ENCODE measurements at places on chromosomes 6 and 20.

GRCh38 chr6:158762787-158763433 lies 56.3 kb downstream of the EZR start:
- DNase-seq = no peak

- no peak for DNase-seq
Measured at GRCh38 chr6:166567107-166567506, 19.4 kb downstream of the RAMACL start.

DNA sequence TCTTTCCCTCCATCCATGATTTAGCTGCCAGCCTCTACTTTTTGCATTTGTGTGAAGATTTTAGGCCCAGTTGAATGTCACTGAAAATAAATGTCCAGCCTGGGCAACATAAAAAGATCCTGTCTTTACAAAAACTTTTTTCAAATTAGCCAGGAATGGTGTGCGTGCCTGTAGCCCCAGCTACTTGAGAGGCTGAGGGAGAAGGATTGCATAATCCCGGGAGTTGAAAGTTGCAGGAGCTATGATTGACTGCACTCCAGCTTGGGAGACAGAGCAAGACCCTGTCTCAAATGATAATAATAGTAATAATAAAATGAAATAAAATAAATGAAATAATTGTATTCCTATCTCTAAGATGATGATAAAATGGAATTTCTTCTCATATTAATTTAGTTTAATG lies 5.0 kb upstream of the GFOD1 start:
- DNase-seq = no peak

- DNase-seq = no peak
Measured at GRCh38 chr6:28315628-28316027, 20.3 kb downstream of the ZSCAN31 start.

DNA sequence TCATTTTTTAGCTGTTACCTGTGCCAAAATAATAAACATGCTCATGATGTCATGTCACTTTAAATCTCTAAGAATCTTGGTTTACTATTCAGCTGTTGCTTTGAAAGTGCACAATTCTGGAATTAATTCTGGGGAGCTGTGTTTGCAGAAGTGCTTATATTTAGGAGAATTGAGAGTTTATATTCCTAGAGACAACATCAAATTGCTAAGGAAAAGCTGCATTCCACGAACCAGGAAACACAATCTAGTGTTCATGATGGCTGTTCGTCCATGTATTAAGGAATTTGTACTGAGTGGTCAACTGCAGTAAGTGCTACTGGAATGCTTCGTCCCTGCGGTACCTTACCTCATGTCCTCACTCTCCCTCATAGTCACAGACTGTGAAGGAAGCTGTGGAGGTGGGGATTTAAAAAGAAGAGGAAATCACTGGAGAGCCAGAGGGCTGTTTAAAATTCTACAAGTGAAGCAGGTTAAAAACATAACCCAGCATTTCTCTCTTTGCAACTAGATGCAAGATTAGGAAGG lies 161.0 kb downstream of the TRMT11 start:
- no peak for DNase-seq

DNA sequence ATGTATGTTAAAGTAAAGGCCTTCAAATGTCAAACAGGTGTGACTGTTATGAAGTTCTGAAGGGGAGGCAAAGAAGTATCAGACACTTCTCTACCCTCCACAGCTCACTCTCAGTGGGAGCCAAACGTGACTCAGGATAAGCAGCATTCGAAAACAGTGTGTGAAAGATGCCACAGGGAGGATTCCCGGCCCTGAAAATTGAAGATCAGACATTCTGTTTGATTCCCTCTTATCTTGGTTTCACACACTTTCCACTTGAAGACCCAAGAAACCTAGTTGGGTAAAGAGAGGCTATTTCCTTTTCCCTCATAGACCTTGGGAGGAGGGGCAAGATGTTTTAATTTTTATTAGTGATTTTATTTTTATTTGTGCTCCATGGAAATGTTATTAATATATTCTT lies 164.2 kb upstream of the SUPT3H start:
- no peak for DNase-seq

- no peak for DNase-seq
Measured at GRCh38 chr20:41889844-41890224, 271.7 kb upstream of the CHD6 start.

- no peak for DNase-seq
Measured at GRCh38 chr6:127463056-127463455, 3.9 kb upstream of the KIAA0408 start.

- no peak for DNase-seq
Measured at GRCh38 chr20:47988676-47989075, 203.4 kb upstream of the SULF2 start.

GRCh38 chr6:24931718-24932691 lies 3.8 kb downstream of the RIPOR2 start:
- DNase-seq = no peak

DNA sequence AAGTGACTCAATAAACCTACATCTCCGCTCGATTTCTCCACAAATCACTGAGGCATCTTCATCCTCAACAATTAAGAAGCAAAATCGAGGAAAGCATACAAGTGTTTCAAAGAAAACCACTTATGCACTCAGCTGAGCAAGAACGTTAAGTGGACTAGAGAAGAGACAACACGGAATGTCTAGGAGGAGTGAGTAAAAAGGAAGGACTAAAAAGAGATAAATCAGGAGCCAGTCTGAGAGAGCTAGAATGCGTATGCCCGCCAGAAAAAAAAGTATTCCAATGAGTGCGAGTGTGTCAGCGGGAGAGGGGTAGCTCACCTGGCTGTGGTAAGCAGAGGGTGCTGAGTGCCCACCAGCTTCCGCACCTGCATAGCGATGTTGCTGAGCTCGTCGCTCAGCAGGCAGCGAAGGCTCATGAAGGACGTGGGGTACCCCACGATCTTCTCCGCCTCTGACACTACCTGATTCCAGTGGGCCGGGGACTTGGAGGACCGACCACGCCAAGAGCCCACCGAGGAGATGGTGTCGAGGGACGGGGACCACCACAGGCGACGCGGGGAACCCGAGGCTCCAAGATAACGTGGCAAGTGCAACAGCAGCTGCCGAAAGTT lies 587 bp downstream of the PDSS2 start:
- no peak for DNase-seq

DNA sequence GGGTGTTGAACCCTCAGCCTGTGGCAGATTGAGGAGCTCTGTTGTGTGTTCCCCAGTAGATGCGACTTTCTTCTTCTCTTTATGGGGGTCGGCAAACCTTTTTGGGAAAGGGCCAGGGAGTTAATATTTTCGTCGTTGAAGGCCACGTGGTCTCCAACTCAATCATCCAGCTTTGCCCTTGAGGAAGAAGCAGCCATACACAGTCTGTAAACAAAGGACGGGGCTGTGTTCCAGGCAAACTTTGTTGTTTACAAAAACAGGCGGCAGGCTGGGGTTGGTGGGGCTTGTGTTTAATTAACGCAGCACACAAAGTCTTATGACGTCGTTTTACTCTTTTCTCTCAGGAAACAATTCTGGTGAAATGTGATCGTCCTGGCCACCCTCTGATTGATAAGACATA lies 20.2 kb downstream of the KIF25 start:
- DNase-seq = no peak

DNA sequence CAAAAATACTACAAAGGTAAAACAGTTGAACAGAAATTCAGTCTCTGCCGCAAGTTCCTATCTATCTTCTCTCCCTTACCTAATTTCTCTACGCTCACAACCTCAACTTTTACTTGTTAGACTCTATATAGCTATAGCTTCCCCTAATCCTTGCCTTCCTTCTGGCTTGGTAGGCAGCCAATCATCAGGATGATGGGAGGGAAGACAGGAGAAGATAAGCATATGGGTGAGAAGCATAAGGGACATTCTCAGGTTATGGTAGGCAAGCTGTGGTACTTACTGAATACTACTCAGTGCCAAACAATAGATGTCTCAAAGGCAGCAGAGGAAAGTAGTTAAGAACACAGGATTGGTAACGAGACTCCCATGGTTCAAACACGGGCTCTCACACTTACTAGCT lies 7.8 kb downstream of the CCNC start:
- DNase-seq = no peak

GRCh38 chr20:47263080-47263464 lies 93.4 kb downstream of the ZMYND8 start:
- no peak for DNase-seq

DNA sequence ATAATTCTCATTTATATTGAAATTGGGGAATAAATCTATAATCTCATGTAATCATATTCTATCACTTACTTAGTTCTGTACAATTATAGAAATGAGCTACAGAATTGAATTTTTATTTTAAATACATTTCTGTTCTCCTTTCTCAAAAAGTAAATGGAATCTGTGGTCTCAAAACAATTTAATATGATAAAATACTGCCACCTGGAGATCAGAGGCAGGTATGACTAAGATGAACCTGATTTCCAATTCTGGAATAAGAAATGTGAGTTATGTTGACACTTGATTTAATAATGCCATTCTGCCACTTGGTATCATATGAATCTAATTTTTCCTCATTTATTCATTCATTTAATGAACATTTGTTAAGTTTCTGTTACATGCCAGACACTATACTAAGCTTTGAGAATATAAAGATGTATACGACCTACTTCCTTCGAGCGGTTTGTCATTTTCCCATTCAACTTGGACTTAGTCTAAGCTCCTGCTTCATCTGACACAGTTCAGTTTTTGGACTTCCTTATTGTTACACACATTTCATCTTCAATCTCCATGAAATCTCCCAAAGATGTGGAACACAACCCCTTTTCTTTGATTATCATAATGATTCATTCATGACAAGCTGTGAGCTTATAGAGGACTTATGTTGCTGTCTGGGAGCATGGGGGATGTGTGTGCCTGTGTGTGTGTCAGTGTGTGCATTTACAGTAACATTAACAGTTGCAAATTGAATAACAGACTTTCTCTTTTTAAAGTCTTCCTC lies 7.5 kb upstream of the CCDC28A start:
- no peak for DNase-seq

GRCh38 chr20:25059866-25060465 lies 2.0 kb upstream of the ACSS1 start:
- no peak for DNase-seq

GRCh38 chr6:137019476-137020272 lies 25.1 kb downstream of the IL20RA start:
- no peak for DNase-seq

GRCh38 chr6:15876406-15876805 lies 213.6 kb upstream of the DTNBP1 start:
- no peak for DNase-seq

DNA sequence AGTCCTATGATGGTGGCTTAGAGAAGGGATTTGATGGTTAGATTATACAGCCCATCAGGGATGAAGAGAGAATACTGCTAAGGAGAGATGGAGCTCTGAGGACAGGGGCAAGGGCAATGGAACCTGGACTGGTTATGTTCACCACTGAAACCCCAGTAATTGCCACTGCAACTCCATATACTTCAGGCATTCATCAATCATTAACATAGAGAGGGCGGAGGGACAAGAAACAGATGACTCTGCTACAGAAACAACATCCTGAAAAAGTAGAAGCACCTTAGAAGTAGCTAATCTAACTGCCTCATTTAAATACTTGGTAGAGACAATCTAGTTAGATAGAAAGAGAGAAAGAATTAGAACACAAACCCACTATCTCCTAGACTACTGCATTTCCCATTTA lies 89.8 kb downstream of the MDN1 start:
- no peak for DNase-seq

DNA sequence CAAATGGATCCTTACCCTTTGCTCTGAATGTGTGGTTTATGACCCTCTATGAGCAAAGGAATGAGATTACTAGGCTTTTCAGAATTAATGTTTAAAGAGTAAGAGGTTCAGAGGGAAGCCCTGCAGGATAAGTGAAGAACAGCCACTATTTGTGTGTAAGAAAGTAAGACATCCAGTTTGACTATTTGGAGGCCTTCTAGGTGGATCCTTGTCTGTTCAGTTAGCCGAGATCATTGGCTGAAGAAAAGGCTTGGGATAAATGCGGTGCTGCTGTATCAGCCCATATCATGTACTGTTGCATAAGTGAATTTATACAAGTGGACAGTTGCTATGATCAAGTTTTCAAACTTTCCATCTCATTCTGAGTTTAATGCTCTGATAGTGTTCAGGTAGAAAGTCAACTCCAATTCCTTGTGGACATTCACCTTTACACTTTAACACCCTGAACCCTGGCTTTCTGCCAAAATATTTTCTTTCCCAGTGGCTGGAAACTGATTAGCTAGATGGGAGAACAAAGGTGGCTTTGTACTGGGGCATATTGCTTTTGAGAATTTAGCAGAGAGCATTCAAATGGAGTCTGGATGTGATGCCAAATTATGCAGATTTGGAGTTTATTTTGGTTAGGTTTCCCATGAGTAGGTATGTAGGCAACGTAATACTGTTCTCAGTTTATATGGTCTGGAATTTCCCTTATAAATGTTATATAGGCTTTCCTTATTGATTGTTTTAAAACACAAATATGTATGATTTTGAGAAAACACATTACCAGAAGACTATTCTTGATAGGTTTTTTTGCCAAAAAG lies 15.0 kb downstream of the PARD6B start:
- DNase-seq = no peak

DNA sequence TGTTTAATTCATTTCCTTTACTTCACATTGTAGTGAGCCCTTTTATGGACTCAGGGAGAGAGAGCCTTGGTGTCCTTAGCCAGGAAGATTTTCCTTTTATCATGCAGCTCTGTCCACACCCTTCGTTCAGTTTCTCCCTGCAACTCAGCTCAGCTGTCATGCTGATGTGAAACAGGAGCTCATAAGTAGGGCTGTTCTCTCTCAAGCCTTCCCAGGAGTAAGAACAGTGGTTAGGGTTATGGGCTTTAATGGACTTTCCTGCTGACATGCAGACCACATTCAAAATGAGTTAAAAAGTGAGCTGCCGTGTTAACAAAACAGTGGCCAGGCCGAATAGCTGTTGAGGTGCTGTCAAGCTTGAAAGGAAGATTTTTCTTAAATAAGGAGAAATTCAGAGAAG lies 104.1 kb downstream of the BCKDHB start:
- DNase-seq = no peak

GRCh38 chr6:454148-454991 lies 62.8 kb downstream of the IRF4 start:
- no peak for DNase-seq

- no peak for DNase-seq
Measured at GRCh38 chr20:52529826-52530225, 338.2 kb upstream of the ZFP64 start.

DNA sequence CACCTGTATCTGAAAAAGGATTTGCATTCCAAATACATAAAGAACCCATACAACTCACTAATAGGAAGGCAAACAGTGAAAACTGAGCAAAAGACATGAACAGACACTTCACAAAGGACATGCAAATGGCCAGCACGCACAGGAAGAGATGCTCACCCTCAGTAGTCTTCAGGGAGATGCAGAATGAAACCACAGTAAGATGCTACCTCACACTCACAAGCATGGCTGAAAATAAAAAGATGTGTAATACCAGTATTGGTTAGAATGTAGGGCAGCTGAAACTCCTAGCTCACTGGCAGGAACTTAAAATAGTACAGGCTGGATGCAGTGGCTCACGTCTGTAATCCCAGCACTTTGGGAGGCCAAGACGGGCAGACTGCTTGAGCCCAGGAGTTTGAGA lies 64.6 kb downstream of the SNX5 start:
- DNase-seq = no peak

DNA sequence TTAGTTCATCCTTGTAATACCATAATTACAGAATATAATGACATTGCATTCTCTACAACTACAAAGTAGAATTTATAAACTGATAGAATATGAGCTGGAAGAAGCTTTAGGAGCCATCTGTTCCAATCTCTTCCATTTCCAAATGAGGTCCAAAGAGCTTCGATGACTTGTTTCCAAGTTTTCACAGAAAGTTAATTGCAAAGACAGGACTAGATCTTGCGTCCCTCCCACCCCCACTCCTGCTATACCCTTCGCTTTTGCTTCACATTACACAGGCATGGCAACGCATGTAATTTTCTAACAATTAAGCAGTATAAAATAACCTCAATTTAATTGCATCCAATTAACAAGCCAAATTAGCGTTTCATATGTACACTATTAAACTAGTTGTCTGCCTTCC lies 7.0 kb downstream of the HIVEP2 start:
- DNase-seq = no peak
